ENCODE measurements at places on chromosomes 5 and 9.

- no peak for DNase-seq
Measured at GRCh38 chr5:177393206-177393765, 7.2 kb downstream of the PFN3 start.

DNA sequence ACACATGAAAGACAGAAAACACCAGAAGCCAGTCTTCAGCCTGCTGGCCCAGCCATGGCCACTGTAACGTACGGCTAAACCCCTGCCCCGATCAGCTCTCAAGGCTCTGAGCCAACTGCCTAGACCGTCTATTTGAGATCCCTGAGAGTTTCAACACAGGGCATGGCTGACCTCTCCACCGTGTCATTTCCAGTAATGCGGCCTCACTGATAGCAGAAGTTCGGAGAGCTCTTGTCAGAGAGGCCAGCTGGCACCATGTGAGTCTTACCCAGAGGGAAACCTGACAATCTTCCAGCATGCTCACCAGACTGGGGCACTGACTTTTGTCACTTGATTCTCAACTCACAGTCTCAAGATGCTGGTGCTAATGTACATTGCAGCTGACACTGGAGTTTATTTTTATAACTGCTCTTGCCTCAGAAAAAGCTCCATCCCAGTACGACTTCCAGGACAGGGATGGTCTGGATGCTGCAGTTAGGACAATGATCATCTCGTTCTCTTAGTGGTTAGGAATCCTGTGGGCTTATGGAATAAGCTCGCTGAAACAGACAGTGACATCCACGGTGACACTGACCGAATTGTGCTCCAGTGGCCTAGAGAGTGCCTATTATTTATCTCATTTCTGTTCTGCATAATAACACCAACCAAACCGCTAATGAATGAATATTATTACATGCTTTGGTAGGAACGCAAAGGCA, 372.7 kb downstream of the ICE1 start:
- no peak for DNase-seq

DNA sequence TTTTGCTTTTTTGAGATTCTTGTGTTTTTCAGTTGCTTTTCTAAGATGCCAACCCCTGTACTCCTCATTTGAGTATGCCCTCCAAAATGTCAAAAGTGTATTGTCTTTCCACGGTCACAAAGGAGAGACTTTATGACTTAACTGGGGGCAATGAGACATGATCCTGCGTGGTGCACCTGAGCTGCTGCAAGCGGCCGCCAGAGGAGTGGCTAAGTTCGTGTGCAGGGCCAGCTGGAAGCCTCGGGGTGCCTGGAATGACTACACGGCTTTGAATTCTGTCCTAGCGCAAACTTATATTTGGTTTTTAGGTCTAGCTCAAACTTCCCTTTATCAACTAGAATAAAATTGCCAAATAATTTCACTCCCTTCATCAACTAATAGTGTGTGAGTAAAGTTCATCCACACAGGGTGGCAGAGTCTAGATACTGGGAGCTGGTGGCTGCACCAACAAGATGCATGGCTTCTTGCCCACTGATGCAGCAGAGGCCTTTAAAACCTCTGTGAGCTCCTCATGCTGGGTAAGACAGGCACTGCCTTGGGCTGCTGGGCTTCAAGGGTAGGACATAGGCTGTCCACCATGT, 4.7 kb downstream of the GADD45G start:
- DNase-seq: no peak

DNA sequence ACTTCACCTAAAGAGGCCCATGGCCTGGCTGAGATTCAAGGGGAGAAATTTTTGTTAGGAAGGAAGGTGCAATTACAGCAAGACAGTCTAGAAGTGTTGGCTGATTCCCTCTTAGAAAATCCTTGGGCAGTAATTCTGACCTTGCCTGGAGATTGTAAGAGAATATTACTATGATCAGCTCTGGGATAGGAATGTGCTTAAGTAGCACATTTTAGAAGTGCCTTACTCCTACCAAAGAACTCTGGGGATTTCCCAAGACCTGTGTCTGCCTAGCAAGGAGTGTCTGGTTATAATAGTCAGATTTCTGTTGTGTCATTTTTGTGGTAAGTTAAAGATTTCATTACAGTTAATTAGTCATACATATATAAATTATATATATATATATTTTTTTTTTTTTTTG, 52.3 kb downstream of the NLN start:
- DNase-seq: no peak

DNA sequence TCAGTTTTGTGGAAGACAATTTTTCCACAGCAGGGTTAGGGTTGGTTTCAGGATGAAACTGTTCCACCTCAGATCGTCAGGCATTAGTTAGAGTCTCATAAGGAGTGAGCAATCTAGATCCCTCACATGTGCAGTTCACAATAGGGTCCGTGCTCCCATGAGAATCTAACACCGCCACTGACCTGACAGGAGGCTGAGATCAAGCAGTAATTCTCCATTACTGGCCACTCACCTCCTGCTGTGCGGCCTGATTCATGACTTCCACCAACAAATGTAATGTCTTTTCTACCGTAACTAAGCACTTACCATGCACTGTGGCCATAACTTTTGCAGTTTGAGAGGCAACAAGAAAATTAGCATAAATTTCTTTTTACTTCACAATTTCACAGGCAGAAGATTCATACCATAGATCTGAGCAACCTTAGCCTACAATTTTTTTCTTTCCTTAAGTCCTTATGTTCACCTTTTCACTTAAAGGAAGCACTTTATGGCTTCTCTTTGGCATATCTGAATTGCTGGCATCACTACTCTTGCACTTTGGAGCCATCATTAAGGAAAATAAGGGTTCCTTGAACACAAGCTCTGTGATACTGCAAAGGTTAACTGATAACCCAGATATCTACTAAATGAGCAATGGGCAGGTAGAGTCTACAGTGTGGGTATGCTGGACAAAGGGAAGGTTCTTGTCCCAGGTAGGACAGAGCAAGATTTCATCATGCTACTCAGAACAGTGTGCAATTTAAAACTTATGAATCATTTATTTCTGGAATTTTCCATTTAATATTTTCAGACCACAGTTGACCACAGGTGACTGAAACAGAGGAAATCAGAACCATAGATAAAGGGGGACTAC, 83.0 kb upstream of the IFNK start:
- no peak for DNase-seq

- DNase-seq: no peak
Measured at GRCh38 chr5:80960531-80961375, 590 bp downstream of the RASGRF2 start.

DNA sequence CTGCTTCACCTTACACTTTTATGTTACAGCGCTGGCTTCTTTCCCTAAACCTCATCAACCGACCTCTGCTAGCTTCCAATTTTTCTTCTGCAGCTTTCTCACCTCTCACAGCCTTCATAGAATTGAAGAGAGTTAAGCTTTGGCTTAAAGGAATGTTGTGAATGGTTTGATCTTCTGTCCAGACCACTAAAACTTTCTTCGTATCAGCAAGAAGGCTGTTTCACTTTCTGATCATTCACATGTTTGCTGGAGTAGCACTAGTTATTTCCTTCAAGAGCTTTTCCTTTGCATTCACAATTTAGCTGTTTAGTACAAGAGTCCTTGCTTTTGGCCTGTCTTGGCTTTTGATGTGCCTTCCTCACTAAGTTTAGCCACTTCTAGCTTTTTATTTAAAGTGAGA, 49.5 kb downstream of the NR3C1 start:
- no peak for DNase-seq

DNA sequence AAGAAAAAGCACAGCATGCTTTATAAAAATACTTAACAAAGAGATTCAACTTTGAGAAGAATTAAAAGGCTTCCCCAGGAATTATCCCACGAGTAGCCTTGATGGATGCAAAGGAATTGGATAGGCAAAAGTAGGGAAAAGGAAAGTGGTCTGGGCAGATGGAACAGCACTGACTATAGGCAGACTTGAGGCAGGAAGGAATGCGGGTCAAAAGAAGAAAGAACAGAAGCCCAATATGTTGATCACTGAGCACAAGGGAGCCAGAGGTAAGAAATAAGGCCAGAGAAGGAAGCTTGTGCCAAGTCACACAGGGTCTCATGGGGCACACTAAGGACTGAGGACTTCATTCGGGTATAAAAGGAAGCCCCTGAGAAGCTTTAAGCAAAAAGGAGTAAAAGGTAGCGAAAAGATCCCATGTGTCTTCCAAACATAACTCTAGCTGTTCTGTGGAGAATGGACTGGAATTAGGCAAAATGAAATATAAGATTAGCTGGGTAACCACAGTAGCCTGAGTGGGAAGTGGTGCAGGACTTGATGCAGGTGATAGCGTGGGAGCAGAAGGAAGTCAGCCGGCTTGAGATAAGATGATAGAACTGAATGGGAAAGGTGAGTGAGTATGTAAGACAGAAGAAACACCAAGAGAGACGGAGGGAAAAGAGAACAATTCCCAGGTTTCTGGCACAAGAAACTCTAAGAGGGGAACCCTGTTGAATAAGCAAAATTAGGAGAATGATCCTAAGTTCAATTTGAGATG, 106.6 kb downstream of the DENND1A start:
- DNase-seq: no peak

- no peak for DNase-seq
Measured at GRCh38 chr5:88879724-88880123, 3.3 kb downstream of the MEF2C start.

- no peak for DNase-seq
Measured at GRCh38 chr9:36457836-36458429, 57.9 kb upstream of the RNF38 start.

GRCh38 chr5:175670372-175670771, 12.5 kb downstream of the HRH2 start:
- DNase-seq: no peak

DNA sequence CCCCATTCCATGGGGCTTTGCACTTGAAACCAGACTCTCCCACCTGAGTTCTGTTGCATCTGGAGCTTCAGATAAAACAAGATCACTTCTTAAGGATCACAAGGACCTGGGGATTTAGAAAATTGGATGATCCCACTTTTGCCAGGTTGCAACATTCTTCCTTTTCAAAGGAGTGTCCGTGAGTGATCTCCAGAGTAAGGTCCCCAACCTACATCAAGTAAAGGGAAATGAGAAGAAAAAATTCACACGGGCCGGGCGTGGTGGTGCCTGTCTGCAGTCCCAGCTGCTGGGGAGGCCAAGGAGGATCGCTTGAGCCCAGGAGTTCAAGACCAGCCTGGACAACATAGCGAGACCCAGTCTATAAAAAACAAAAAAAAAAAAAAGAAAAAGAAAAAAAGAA, 41.2 kb upstream of the COL5A1 start:
- no peak for DNase-seq

DNA sequence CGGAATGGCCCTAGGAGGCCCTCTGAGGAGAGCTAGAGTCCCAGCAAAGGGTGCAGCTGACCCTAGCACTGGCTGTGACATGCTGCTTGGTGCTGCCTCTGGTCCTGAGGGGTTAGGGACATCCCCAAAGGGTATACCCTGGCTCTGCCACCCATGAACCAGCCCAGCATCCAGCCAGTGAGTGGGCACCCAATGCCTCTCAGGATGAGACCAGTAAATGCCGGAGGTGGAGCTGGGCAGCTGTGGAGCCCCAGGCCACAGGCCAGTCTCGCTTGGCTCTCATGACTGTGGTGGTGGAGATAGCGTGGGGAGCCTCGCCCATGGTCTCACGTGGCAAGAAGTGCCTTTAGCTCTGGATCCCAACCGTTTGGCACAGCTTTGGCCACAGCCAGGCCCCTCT, 3.7 kb upstream of the CEL start:
- DNase-seq: no peak

DNA sequence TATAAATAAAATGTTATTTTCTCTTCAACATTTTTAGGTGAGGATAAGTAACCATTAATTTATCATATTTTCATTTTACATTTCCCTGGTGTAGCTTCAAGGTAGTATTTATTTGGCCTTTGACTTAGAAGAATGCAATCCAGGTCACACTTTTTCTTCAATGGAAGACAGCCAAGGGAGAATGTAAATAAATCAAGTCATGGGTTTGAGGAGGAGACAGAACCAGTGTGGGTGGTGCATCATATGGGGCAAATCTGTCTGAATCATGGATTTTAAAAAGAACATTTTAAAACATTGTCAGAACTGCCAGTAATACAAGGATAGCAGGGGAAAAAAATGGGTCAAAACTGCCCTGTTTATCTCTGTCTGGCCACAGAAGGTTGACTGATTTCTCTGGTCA, 229.5 kb downstream of the FAM114A2 start:
- DNase-seq: no peak

DNA sequence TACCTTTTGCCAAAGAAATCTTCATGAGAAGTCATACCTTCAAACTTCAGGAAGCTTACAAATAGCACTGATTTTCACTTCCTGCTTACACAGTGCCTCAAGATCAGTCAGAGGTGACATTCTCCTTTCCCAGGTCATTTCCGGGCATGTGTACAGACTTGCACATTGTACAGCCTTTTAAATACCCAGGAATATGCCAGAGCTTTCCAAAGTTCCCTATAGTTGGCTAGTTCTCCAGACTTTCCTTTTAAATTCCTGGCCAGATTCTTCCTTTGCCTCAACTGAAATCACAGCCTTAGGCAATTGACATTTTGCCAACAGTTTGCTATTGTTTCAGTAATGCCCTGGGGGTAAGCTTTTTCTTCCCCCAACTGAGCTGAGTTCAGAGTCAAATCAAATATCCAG, 47.2 kb downstream of the RFX3 start:
- DNase-seq: no peak

DNA sequence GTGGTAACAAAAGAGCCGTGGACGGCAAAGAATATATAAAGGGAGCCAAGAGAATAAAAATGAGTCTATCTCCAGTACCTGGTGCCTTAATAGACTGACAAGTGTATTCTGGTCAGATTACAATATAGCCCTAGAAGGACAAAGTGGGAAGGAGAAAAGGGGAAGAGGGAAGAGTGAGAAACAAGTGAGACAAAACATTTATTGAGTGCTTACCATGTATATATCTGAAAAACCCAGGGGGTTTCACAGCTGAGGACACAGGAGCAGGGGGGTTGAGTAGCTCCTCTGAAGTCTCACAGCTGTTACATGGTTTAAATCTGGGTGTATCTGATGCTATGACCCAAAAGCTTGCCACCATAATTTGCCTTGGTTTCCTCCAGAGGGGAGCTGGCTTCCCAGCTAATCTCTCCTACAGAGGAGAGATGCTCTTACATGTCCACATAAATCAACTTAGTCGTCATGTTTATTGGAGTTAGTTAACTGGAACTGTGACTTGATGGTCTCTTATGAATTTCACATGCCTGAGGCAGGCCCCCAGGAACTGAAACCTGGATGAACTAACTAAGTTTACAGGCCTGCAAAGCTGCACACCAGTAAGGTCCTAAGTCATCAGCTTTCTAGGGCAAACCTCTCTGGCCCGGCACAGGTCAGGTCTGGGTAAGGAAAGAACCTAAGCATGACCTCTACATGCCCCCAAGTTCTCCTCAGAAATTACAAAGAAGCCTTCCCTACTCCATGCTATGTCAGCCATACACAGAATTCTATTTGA, 15.5 kb downstream of the SIL1 start:
- DNase-seq: no peak

- no peak for DNase-seq
Measured at GRCh38 chr9:136327304-136327974, at the start of gene GPSM1. TSS of gene GPSM1 (plus strand) at chr9:136327539. CDS start at chr9:136327696, 157 bp downstream.

DNA sequence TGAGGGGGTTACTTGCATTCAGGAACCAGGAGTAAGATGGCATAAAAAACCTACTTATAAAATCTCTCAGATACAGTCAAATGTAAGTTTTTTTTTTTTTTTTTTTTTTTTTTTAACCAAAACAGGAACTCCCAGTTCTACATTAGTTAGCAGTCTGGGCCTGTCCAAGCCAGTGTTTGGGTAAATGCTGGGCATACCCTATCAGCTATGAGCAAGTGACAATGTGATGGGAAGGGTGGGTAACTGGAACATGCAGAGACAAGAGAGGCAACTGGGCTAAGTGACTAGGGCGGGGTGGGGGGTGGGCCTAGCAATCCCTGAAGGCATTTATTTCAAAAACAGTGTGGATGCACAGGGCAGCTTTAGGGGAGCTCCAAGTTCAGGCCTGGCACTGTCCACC, 2.3 kb downstream of the NMRK1 start:
- no peak for DNase-seq
